ENCODE measurements at places on chromosomes 3 and 15.
A peak's percentile ranks its signal among the peaks of the same experiment; 100 is the strongest.

- DNase-seq: peak; percentile 9
These were observed 885.4 kb downstream of the PDCD6IP start for GRCh38 chr3:34683851-34684250.

- no peak for DNase-seq
These were observed 92.8 kb upstream of the TNFSF10 start for GRCh38 chr3:172616031-172616461.

GRCh38 chr3:18124501-18124900, 300.6 kb downstream of the SATB1 start:
- peak; percentile 67 for DNase-seq

- DNase-seq: no peak
These were observed 220.9 kb upstream of the CTDSPL start for GRCh38 chr3:37640636-37641375.

DNA sequence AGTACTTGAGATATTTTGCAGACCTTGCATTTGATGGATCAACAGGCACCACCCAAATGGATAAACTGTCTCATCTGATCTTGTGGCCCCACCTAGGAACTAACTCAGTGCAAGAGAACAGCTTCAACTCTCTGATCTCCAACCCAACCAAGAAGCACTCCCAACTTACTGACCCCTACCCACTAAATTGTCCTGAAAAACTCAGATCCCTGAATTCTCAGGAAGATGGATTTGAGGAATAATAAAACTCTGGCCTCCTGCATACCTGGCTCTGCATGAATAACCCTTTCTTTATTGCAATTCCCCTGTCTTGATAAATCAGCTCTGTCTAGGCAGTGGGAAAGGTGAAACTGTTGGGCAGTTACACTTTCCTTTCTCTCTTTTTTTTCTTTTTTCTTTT, 247.9 kb downstream of the ZPLD1 start:
- no peak for DNase-seq

- peak; percentile 79 for DNase-seq
These were observed 141.5 kb downstream of the GADL1 start for GRCh38 chr3:30752970-30753369.

DNA sequence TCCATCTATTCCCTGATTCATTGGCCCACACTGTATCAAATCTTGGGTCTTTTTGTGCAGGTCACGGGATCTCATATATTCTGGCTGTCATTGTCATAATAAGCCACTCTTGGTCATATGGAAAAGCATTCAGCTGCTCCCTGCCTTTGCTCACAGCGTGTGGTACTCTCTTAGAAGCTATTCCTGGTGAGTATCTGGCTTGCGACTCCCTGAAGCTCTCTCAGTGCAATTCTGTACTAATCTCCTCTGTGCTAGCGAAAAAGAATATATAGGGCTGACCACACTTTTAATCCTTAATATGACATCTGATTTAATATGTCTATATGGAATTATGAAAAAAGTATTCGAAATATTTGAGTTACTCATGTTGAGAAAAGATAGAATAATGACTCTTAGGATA, 440.8 kb upstream of the GBE1 start:
- DNase-seq: no peak

- no peak for DNase-seq
These were observed 84.1 kb upstream of the ARHGEF3 start for GRCh38 chr3:56885879-56886278.

DNA sequence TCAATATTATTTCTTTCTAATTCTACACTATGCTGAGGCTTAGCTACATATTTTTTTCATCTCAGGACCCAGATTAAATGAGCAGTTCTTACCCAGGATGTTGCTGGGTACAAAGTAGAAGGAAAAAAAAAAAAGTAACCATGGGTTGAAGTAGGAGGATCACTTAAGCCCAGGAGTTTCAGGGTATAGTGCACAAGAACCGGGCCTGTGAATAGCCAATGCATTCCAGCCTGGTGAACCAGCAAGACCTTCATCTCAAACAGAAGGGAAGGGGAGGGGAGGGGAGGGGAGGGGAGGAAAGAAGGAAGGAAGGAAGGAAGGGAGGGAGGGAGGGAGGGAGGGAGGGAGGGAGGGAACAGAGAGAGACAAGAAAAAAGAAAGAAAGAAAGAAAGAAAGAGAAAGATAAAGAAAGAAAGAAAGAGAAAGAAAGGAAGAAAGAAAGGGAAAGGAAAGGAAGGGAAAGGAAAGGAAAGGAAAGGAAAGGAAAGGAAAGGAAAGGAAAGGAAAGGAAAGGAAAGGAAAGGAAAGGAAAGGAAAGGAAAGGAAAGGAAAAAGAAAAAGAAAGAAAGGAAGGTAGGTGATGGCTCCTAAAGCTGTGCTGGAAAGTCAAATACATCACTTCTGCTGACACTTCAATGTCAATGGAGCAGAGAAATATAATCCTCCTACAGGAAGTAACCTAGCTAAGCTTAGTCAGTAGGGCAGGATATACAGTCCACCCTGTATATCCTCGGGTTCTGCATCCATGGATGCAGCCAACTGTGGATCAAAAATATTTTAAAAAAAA, 206.8 kb upstream of the TGFBR2 start:
- peak; percentile 37 for DNase-seq

- DNase-seq: no peak
These were observed 28.4 kb upstream of the SMAD6 start for GRCh38 chr15:66673410-66674322.

DNA sequence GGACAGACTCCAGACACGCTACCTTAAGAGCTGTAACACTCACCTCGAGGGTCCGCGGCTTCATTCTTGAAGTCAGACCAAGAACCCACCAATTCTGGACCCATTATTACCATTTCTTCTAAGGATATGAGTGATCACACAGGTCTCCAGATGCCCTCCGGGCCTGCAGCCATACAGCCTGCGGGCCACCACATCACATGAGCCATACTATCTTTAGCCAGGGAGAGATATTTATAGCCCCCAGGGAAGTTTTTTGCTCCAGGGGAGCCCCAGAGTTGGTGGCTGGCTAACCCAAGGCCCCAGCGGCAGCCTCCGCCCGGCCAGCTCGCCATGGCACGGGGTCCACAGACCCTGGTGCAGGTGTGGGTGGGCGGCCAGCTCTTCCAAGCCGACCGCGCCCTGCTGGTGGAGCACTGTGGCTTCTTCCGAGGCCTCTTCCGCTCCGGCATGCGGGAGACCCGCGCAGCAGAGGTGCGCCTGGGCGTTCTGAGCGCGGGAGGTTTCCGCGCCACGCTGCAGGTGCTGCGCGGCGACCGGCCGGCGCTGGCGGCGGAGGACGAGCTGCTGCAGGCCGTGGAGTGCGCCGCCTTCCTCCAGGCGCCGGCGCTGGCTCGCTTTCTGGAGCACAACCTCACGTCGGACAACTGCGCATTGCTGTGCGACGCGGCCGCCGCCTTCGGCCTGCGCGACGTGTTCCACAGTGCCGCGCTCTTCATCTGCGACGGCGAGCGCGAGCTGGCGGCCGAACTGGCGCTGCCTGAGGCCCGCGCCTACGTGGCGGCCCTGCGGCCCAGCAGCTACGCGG, at the start of gene KBTBD13:
Gene KBTBD13, plus strand, starts transcription at position 261 of the 805 bp plus-strand sequence. Its CDS starts 70 bp downstream, at position 331.
- no peak for DNase-seq

DNA sequence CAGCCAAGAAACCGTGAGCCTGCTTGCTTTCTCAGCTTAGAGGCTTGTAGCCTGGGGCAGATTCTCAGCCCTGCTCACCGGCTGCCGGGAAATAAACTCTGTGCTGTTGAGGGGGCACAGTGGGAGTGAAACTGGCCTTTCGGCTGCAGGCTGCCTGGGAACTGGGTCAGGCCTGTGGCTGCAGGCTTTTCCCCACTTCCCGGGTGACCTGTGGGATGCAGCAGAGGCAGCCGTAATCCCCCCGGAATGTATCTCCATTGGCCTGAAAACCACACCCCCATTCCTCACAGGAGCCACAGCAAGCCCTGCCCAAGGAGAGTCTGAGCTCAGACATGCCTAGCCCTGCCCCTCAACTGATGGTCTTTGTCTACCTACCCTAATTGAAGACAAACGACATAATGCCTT, 110.9 kb downstream of the STXBP5L start:
- no peak for DNase-seq

DNA sequence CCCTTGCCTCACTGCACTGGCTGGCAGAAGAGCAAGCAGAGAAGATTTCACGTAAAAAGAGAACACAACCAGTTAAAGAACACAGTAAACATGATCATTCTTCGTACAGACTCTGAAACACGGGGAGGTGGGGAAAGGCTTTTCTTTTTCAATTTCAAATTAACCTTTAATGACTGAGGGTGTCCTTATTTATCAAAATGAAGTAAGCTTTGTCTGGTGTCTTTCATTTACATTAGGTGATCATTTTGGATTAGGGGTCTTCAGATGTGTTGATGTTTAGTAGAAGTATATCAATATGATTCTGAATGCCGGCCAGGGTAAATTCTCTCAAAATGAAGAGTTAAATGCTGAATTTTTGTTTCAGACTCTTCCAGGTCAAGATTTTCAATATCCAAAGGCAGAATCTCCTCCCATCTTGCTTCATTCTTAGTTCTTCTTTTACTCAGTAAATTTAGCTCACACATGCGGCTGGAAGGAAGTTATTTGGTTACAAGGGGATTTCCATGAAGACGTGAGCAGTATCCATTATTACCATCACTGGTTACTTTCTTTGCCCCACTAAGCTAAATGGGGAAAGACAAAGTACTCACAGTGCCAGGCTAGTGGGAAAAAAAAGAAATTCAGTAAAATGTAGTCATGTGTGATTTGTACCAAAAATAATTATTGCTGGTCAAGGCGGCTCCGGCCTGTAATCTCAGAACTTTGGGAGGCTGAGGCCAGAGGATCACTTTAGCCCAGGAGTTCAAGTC, 272.2 kb upstream of the NR2F2 start:
- DNase-seq: no peak

DNA sequence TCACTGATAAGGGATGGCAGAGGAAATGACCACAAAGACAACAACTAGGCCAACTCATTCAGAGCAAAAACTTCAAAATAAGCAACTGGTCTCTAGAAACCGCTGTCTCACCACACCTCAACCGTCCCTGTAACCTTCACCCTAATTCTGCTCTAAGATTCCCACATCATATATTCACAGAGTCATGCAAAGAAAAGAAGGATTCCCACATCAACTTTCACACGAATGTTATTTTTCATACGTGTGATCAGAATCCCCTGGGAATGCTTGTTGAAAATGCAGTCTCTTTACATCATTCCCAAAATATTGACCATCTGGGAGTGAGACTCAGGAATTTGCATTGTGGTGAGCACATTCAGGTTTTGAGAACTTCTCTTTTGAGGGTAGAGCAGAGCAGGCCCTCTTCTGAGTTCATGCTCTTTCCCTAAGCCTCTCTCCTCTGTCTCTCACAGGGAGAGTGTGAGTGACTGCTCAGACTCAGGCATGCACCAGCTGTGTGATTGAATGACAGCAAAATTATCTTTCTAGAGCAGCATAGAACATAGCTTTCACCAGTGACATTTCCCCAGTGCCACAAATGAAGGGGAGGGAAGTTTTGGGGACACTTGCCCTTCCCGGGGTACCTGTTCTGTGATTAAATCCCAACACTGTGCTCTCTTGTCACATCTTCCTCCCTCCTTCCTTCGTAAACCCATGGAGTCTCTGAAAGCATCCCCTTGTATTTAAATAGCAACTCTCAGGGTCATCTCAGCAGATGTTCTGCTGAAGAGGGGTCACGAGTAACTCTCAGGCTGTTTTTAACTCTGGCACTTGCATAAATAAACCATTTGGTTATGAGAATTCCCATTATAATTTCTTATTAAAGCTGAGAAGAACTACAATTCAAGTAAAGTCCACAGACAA, 170.9 kb downstream of the PLCL2 start:
- no peak for DNase-seq

- peak; percentile 31 for DNase-seq
These were observed 471.8 kb downstream of the MFSD1 start for GRCh38 chr3:159273608-159274007.

GRCh38 chr3:29453284-29454001, 172.6 kb downstream of the RBMS3 start:
- DNase-seq: no peak

DNA sequence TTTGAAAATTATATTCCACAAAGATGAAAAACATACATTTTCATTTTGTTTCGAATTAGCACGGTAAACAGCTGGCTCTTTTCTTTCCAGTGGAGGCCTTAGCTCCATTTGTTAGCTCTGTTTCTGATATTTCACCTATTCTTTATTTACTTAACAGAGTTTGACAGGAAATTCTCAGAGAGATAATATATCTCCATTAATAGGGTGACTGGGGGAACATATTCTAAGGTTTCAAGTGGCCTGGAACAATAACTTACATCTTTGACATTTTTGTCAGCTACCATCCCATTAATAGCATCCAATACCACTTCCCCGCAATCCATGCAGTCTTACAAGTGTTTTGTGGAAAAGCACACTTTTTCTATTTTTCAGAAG, 577.6 kb upstream of the MDFIC2 start:
- DNase-seq: no peak

DNA sequence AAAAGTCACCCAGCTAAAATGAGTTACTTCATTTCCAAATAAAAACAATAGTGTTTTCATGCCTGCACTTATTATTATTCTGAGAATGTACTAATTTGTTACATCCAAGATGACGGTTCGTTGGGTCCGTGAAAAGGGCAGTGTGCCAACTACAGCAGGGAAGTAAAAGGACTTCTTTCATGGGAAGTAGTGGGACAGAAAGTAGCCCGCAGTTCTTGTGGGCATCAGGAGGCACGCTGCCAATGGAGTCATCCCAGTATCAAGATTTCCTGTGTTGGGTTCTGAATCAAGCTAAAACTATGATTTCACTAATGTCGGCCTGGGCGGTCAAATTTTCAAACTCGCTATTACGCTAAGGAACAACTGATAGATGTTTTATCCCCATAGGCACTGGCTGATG, 254.5 kb upstream of the SOX2 start:
- DNase-seq: no peak

- no peak for DNase-seq
These were observed 130.3 kb downstream of the NUP210 start for GRCh38 chr3:13289771-13290285.

DNA sequence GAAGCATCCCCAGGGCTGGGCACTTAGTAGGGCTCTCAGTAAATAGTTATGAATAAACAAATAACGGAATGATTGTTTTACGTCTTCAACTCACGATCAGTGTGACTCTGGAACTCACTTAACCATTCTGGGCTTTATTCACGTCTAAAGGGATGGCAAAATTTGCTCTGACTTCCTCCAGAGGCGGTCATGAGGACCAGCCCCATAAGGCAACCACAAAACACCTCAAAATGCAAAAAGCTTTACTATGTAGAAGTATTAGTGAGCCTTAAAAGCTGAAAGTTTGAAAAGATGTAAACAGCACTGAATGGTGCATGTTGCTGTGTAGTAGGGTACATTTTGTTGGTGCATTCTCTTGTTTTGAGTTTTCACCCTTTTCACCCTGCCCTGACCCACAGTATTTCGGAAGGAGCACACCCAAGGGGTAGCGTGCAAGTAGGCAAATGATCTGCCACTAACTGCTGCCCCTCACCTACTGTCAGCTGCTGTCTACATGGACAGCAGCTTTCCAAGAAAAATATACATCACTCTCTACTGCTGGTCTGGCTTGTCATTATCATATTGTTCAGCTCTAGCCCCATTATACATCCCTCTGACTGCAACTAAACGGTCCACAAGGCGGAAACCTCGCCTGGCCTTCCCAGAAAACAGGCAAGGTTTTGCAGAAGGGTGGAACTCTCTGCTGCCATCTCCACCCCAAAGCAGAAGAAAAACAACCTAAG, 308.5 kb upstream of the PROK2 start:
- DNase-seq: no peak

Measured in kidney glomerular epithelial cell (primary cell).